ENCODE measurements at places on chromosomes 13 and 19.

- DNase-seq: no peak
Observed at GRCh38 chr19:3094601-3095440, 659 bp downstream of the GNA11 start.

DNA sequence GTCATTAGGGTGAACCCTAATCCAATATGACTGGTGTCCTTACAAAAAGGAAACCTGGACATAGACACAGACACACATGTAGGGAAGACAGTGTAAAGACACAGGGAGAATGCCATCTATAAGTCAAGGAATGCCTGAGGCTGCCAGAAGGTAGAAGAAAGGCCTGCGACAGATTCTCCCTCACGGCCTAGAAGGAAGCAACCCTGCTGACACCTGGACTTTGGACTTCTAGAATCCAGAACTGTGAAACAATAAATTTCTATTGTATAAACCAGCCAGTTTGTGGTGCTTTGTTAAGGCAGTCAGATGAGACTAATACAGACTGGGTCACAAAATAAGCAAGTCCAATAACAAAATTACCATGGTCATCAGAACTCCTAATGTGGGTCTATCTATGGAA lies 120.4 kb downstream of the ENOX1 start:
- DNase-seq: no peak

GRCh38 chr19:38056646-38057045 lies 149.6 kb downstream of the SIPA1L3 start:
- DNase-seq: no peak

DNA sequence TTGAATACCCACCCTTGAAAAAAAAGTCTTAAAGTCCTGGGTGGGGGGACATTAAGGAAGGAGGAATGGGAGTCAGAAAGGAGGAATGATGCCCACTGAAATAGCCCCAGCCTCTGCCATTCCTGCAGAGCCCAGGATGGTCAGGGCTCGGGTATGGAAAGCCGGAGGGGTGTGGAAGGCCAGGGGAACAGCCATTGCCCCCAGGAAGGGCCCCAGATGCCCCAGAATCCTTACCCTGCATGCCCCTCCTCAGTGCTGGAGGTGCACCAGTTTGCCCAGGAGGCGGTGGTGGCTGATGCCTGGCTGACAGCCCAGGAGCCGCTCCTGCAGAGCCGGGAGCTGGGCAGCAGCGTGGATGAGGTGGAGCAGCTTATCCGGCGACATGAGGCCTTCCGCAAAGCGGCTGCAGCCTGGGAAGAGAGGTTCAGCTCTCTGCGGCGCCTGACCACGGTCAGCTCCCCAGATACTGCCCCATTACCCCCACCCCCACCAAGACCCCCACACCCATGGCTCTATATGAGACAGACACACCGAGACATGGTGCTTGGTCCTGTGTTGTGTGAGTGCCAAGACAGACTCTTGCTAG lies 10.7 kb upstream of the SHKBP1 start:
- no peak for DNase-seq

DNA sequence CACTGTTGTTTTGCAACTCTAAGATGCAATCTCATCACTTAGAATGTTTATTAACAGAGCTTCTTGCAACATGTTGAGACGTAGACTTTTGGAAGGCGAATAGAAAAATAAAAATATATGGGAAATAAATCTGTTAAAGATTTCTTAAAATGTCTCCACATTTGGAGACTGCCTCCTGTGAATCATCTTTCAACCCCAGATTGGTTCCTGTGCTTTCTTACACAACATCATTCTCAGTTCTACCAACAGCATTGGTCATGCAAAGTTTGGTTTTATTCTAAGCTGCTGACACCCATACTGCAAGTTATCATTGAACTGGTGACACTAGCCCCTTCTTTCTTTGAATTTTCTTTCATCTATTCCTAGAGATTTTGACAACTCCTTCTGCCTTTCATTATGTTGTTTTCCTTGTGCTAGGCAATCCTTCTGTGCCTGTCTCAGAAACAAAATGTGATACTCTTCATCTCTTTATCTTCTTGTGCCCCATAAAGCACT lies 1.6 kb upstream of the IGFL3 start:
- no peak for DNase-seq

GRCh38 chr13:66219506-66219905 lies 1010.6 kb downstream of the PCDH9 start:
- DNase-seq: no peak

GRCh38 chr19:41774515-41774980 lies 19.2 kb downstream of the CEACAM6 start:
- DNase-seq: peak; percentile 52

GRCh38 chr13:75165543-75166230 lies 316.3 kb downstream of the TBC1D4 start:
- DNase-seq: no peak

- no peak for DNase-seq
Observed at GRCh38 chr19:11073568-11073967, 15.7 kb upstream of the LDLR start.

DNA sequence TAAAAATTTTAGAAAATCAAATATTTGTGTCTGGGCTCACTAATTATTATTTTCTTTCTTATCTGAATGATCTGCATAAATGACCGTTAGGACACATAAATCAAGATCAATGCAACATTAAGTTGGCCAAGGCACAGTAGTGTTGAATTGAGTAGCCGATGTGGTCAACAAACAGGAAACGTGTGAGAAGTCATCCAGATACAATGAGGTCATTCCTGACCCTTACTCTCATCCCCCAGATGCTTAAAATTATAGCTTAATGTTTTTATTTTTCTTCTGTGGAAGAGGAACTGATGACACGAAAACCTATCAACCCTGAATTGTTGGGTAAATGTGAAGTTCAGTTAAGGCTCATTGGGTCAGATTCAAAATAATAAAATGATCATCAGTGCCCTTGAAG lies 222.9 kb downstream of the RFC3 start:
- no peak for DNase-seq

- DNase-seq: no peak
Observed at GRCh38 chr13:80671773-80672172, 330.8 kb upstream of the SPRY2 start.

- no peak for DNase-seq
Observed at GRCh38 chr13:64029343-64030093, 2613.9 kb upstream of the PCDH20 start.

DNA sequence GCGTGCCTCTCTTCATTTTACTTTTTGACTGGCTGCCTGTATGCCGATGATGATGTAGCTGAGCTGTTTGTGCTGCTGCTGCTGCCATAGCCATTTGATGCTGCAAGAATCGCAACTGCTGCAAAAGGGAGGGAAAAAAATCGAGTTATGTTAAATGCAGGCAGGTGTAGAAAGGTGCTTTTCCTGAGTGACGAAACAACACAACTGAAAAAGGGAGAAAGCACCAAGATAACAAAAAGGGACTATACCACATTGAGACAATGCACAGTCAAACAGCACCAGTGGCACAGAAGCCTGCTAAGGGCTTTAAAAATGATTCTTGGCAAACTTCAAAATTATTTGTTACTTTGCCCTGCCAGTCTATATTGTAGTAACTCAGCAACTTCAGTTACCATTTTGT lies 9.1 kb downstream of the EXOSC8 start:
- no peak for DNase-seq

DNA sequence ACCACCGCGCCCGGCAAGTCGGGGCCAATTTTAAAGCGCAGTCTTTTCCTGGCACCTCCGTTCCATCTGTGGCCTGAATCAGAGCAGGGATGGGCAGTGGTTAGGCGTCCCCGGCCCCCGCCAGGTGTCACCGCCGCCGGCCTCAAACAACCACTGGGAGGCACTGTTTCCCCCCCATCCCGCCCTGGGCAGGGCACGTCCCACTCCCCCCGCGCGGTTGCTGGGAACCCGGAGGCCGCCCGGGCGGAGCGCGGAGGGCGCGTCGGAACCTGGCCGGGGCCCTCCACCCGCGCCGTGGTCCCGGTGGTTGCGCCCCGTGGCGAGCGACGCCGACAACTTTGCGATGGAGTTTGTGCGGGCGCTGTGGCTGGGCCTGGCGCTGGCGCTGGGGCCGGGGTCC lies at the start of gene GRIN3B:
Gene GRIN3B, plus strand, starts transcription at position 325 of the 400 bp plus-strand sequence. Its CDS starts 19 bp downstream, at position 344.
- DNase-seq: peak; percentile 49

GRCh38 chr13:113158946-113159345 lies 498 bp downstream of the PROZ start:
- no peak for DNase-seq

DNA sequence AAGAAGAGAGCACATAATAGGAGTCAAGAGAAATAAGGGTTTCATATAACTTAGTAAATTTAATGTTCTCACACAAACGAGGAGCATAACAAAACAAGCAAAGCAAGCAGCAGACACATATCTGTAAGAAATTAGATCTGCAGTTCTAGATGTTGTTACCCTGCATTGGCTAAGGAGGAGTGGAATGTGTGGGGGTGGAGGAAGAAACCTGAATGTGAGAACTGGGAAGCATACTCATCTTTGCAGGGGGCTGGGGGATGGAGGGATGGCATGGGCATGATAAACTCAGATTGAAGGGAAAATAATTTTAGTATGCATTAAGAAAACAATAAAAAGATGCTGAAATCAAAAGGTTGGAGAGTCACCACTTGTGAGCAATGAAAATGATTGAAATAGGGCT lies 255.0 kb downstream of the LIG4 start:
- DNase-seq: no peak

DNA sequence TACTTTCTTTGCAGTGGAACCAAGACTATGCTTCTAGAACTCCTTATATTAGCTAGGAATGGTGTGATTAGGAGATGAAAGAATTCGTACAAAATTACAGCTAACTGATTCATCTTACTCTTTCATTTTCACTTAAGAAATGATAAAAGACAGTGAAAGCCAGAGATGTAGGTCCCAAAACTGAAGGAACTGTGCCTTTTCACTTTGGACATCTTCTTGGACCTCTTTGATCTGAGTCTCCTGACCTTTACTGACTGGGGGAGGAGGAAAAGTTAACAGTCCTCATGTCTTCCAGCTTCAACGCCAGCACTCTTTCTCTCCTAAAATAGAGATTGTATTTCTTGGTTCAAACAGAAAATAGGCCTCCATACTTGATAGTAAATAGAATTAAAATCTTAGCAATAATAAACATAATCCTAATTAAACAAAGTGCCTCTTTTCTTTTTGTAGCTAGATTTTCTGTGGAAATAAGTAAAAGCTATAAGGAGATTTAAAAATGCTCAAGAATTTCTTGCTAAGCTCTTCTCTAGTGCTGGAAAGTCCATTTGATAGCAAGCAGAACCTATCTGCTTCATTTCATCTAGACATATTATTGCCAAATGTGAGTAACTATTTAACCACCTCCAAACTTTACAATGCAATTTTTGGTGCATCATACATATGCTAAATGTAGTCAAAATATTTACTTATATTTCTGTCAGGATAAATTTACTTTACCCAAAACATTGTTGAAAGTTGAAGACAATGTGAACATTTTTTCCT lies 109.4 kb upstream of the POSTN start:
- DNase-seq: no peak

DNA sequence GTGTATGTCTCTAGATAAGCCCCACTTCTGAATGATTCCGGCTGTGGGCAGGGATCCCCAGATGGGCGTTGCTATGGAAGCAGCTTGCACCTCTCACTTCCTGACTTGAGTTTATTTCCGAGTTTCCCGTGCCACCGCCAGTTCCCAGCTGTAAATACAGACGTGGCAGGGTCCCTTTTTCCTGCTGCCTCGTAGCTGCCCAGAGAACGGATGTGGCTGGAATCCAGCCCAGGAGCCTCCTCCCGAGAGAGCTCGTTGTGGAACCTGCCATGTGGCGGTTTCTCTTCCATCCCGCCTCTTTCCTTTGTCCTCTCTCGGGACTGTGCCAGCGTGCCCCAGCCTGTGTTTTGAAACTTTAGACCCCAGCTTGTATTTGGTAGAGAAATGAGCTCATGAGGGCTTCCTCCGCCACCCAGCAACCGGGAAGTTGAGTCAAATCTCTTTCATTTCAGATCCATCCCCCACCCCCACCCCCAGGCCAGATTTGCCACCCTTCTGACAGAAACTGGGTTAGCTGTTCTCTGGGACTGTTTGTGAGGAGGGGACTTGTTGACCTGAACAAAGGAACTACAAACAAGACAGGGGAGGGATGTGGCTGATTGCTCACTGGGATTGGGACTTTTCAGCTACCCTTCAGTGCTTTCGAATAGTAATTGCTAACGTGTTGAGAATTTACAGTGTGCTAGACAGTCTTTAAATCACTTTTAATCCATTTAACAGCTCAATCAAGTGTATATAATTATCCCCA lies 96.6 kb downstream of the SIPA1L3 start:
- peak; percentile 3 for DNase-seq
